ENCODE measurements at places on chromosomes 7 and 10.
A peak's percentile ranks its signal among the peaks of the same experiment; 100 is the strongest.

GRCh38 chr7:51123322-51124019 is 193.1 kb downstream of the COBL start:
- DNase-seq: no peak

- no peak for DNase-seq
These were observed 285.0 kb upstream of the HABP2 start for GRCh38 chr10:113267619-113268562.

DNA sequence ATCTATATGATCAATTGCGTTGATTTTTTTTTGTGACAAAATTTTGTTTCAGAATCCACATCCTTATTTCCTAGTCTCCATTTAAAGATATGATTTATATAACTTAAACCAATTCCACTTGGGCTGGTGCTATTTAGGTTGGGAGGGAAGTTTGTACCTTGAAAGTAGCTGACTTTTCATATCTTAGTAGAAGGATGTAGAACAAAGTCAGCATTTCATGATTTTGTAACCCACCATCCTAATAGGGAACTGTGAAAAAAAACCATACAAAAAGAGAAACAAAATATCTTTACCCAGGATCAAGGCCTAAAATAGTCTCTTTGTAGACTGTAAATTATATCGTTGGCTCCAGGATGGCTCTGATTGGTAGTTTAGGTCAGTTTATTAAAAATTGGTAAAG is 8.3 kb downstream of the HECTD2 start:
- no peak for DNase-seq

DNA sequence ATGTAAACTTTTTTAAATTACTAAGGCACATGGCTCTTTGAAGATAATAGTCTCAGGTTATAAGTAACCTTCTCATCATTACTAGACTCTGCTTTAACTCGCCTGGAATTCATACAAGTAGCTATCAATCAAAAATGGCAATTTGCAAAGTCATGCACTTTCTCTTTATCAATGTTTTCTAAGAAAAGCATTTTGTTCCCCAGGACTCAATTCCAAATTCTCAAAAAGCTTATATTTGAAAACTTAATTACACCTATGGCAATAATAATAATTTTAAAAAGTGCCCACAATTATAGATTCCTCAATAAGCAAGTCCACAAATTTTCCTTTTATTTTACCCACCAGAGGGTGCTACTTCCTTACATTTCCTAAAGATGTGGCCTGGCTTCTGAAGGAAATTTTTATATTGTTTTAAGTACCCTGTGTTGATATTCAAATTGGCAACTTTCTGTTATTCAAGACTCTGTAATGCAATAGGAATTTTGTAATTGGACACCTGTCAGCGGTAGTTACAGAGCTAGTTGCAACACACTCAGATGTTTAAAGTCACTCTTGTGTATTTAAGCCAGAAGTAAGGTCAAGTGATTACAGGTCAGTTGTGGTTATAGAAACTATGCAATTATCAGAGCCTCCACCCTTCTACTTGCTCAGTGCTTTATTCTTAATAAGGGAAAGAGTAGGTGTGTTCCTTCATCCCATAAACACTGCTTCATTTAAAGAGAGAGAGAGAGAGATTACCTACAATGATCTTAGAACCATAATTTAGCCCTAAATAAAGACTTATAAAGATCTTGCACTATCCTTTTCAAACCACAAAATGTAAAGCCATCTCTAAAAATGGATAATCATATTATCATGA is 47.1 kb upstream of the HYAL4 start:
- peak; percentile 41 for DNase-seq

DNA sequence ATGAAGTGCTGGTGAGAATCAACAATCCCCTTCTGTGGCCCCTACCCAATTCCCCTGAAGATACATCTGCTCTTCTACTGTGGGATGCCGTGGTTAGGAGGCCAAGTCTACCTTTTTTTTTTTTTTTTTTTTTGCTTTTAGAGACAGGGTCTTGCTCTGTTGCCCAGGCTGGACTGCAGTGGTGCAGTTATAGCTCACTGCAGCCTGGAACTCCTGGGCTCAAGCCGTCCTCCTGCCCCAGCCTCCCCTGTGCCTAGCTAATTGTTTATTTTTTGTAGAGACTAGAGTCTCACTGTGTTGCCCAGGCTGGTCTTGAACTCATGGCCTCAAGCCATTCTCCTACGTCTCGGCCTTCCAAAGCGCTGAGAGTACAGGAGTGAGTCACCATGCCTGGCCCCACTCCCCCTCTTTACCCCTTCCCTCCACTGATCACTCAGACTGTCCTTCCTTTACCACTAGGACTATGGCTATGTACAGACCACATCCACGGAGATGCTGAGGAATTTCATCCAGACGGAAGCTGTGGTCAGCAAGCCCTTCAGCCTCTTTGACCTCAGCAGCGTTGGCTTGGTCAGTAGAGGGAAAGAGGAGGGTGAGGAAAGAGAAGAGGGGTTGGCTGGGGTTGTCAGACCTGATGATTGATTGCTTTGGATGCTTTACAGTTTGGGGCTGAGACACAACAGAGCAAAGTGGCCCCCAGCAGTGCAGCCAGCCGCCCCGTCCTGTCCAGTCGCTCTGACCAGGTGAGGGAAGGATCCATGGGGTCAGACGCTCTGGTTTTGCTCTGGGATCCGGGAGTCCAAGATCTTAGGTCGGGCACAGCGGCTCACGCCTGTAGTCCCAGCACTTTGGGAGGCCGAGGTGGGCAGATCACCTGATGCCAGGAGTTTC is 1.8 kb downstream of the AP4M1 start:
- no peak for DNase-seq

- no peak for DNase-seq
These were observed 24.8 kb downstream of the PCBD1 start for GRCh38 chr10:70863470-70864160.

DNA sequence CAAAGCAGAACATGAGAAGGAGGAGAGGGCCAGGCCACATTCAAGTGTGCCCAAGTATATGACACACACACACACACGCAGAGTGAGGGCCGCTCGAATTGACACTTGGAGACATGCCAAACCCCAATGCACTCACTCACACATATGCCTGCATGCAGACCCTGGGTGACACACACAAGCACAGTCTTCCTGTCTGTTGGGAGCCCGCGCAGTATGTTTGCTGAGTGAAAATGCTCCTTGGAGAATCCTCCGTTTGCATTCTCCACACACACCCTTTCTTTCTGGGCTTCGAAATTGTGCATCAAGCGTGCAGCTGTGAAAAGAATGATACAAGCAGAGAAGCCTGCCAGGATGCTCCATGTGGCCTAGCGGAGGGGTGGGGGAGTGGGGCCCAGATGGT is 120.9 kb downstream of the PLXNA4 start:
- no peak for DNase-seq

DNA sequence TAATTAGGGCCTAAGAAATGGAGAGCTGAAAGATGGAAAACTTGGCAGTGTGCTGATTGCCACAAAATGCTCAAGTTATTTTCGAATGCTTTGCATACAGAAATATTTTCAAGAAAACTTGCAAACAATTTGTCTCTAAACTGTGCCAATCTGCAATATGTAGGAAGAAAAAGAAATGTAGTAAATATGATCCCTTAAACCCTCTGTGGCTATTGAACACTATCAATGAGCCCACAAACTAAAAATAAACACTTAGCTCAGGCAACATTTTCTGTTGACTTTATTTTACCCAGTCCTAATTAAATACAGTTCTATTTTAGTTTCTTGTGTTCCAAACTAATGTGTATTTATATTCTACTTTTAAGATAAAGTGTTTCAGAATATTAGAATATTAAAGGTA is 342.1 kb downstream of the SEMA3D start:
- DNase-seq: no peak

DNA sequence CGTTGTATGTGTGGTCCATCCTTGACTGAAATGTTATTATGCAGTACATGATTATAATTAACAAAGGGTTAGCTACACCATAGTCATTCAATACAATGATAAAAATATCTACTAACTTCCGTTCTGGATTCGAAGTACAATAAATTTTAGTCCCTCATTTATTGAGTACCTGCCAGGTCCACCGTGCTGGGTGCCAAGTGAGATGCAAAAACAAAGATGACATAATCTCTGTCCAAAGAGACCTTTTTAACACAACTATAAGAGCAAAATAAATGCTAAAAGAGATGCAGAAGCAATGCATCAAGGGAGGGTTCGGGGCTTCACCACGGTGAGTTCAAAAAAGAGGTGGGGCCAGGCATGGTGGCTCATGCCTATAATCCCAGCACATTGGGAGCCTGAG is 33.1 kb downstream of the LAMB1 start:
- DNase-seq: no peak

- no peak for DNase-seq
These were observed 33.3 kb downstream of the LBX1 start for GRCh38 chr10:101195921-101196320.

DNA sequence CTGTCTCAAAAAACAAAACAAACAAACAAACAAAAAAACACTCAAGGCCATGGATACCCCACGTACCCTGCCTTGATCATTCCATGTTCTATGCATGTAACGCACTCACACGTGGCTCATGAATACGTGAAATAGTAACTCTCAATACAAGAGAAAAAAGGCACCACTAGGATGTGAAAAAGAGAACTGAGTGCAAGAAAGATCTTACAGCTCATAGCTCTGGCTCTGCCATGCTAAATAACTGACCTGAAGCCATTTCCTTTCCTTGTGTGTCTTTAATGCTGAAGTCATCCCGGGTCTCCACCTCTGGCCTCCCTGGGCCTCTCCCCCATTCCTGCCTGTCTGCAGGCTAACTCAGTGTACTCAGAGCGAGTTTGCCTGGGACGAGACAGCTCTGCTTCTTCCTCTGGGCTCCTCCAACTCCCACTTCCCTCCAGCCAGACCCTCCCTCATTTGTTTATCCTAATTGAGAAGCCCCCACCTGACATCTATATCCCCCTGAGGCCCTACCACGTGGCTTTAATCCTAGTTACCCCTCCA is 117.3 kb downstream of the PRPF18 start:
- DNase-seq: no peak

- DNase-seq: no peak
These were observed 151.3 kb downstream of the C1GALT1 start for GRCh38 chr7:7333610-7334009.

- DNase-seq: peak; percentile 9
These were observed 208.6 kb upstream of the CCDC6 start for GRCh38 chr10:60114765-60115586.

DNA sequence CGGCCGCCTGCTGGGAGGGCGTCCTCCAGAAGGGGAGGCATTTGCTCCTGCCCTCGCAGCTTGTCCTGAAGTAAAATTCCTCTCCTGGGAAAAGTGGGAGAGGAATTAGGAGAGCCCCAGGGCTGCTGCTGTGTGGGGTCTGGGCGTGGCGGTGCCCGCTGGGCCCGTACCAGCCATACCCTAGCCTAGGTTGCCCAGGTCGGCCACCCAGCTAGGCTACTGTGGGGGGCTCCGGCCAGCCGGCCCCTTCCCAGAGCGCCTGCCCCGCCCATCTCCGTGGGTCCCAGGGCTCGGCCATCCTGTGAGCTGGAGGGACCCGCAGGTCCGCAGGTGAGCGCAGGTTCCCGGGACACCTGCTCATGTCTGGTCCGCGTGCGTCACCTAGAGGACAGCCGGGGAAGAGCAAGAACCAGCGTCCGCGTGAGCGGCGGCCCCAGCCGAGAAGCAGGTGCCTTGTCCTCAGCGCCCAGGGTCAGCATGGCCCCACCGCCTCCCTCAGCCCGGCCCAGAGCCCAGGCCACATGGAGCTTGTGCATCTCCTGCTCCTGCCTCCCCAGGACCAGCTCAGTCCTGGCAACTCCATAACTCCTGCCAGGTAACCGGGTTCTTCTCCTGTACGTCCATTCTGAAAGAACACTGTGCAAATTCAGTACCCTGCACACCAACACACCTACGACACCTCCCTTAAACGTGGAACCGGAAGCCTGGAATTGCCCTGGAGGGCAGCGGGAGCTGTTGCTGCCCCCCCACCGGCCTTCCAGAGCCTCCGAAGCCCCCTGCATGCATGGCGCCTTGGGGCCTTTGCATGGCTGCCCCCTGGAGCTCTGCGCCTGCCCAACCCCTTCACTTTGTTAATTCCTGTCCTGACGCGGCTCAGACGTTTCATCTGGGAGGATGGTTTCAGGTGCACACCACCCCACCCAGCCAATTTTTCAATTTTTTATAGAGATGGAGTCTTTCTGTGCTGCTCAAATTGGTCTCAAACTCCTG is 22.8 kb upstream of the FOXL3 start:
- DNase-seq: no peak

DNA sequence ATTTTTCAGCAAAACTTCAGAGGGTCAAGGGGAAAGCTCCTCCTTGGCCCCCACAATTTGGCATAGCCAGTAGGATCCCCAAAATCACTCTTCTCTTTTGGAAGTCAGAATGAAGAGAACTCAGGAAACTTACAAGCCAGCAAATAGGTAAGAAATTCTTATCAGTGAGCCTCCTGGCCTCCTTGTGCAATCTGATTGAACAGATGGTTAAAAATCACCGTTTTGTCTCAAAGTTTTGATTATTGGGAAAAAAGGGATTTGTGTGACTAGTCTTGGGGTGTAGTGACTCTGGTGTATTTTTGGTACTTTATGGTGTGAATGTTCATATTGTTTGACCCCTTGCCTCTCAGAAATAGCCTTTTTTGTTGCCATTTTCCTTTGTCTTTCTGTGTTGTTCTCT is 56.2 kb downstream of the HTR7 start:
- DNase-seq: no peak

- no peak for DNase-seq
These were observed 75.0 kb downstream of the POM121L12 start for GRCh38 chr7:53110425-53110824.

DNA sequence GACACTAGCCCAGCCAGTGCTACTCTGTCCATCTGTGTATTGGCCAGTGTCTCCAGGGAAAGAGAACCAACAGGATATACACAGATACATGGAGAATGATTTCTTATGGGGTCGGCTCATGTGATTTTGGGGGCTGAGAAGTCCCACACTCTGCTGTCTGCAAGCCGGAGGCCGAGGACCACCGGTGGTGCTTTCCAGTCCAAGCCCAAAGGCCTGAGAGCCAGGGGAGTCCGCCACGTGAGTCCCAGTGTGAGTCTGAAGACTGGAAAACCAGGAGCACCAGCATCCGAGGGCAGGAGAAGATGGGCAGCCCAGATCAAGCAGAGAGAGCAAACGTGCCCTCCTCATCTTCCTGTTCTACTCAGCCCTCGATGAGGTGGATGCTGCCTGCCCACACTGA is 71.5 kb downstream of the C10orf143 start:
- DNase-seq: no peak

- no peak for DNase-seq
These were observed 674.3 kb upstream of the ZWINT start for GRCh38 chr10:57035310-57035709.

- no peak for DNase-seq
These were observed 80.8 kb upstream of the LEP start for GRCh38 chr7:128160296-128160695.

- DNase-seq: no peak
These were observed 23.3 kb downstream of the INHBA start for GRCh38 chr7:41679566-41679965.

- no peak for DNase-seq
These were observed 22.5 kb upstream of the EPHB6 start for GRCh38 chr7:142832417-142832816.

GRCh38 chr7:10972174-10972573 is 1.5 kb upstream of the PHF14 start:
- DNase-seq: no peak

DNA sequence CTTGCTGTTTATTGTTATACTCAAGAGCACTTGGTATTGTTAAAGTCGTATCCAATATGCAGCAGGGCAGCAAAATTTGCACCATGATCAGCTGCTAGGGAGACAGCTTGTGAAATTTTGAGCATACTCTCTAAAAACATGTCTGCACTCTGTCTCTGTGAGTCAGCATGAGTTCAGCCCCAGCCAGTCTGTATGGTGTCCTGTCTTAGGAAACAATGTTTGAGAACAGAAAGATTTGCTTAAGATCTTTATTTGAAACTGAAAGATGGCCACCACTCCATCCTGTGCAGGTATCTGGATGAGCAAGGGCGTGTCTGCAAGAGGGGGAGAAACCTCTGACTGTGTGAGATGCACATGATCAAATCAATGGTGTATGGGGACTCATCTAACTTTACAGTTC is 97.1 kb downstream of the GNAI1 start:
- DNase-seq: no peak

All from AML-193 (cell line).